NCI-H1930 (cell line): ENCODE measurements at places on chromosomes 5 and 9.
A peak's percentile ranks its signal among the peaks of the same experiment; 100 is the strongest.

GRCh38 chr5:35788724-35789123 is 68.0 kb upstream of the IL7R start:
- DNase-seq, result no peak

GRCh38 chr9:134635351-134636148 is 6.1 kb upstream of the COL5A1 start:
- no peak for DNase-seq

- DNase-seq, result no peak
These were observed 267.7 kb downstream of the DENND1A start for GRCh38 chr9:123662057-123662776.

DNA sequence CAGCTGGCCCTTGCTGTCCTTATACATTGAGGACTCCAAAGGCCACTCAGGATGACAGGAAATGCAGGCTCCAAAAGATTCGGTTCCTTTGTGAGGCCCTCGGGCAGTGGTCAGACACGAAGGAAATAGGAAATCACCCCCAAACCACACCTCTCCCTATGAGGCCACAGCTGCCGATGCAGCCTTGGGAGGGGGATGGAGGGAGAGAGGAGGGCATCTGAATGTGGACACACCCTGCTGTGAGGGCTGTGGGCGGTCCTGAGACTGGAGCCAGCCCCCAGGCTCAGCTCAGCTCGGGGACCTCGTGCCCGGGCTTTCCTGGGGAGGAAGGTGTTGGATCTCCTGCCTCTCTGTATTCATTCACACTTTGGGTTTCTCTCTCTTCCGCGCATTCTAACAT is 2.7 kb upstream of the CLPTM1L start:
- no peak for DNase-seq

DNA sequence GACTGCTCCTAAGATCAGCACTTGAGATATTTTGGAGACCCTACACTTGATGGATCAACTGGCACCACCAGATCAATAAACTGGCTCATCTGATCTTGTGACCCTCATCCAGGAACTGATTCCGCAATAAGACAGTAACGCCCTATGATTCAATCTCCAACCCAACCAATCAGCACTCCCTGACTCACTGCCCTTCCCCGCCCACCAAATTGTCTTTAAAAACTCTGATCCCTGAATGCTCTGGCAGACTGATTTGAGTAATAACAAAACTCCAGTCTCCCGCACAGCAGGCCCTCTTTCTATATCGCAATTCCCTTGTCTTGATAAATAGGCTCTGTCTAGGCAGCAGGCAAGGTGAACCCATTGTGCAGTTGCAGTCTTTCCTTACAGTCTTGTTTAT is 677.0 kb downstream of the LRRC70 start:
- DNase-seq, result no peak

DNA sequence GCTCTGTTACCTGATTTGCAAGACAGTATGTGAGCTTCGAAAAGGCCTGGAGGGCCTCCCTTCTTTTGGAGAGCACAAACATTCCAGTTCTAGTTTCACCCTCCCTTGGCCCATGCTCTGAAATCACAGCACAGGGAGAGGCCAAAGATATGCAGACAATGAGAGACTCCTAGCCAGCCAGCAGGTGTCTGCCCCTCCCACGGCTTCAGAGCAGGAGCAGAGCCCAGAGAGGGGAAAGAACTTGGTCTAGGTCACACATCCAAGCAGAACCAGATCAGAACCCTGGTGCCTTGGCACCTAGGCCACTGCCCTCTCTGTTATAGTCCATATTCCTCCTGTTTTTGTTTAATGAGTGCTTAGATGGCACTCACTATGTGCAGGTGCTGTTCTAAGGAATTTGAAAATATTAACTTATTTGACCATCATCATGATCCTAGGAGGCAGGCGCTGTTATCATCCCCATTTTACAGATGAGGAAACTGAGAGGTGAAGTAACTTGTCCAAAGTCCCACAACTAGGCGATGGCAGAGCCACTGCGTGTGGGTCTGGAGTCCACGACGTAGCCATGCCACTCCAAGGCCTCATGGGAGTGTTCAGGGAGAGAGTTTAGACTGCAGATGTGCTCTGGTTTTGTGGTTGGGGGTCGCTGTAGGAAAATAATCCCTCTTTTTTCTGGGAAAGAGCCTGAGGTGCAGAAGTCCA is 27.2 kb downstream of the TMOD1 start:
- DNase-seq, result no peak

DNA sequence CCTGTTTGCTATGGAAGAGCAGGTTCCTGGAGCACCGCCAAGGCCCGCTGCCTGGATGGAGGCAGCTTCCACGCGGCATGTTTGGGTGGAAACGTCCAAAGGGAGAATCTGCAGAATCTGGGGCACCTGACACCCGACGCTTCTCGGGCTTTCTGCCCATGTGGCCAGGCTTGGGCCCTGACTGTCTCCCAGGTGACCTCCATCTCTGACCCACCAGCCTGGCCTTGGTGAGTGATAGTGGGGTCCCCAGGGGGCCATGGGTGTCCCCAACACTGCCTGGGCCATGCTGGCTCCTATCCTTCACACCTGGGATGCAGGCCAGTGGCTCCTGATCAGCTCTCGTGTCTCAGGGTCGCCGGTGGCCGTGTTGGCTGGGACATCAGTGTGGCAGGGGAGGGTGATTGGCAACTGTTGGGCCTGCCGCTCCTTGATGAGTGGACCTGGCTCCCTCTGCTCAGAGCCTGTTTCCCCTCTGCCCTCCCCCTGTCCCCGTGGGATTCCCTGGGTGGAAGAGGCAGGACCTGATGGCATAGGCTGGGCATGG is 34.0 kb downstream of the GLT6D1 start:
- no peak for DNase-seq

DNA sequence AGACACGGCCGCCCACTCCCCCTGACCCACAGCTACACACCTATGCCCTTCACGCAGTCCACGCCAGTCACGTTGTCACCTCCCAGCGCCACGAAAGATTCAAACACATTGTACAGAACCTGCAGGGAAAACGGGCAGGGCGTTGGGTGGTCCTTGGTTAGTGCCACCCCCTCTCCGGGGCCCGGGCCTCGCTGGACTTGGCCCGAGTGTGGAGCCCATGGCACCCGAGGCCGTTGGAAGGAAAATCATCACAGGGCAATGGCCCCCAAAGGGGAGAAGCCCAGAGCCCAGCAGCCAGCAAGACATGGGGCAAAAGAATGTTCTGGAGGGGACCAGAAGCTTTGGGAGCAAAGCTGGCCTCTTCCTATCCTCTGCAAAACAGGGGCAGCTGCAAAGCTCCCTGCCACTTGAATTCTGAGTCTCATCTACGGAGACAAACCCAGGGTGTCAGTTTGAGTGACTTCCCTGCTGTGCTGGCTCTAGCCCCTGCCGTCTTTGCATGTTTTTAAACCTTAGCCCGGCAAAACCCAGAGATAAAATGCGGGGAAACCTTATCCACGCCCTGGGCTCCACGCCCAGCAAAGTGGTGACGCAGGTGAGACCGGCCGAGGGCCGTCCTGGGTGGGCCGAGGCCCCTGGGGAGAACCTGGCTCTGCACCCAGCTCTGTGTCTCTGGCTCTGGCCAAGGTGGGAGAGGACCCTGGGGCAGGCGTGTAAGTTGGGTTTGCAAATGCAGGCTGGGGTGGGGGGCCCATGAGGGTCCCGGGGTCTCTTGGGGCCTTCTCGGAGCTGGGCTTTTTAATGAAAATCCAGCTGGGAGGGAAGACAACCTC is 38.9 kb downstream of the SLC9A3 start:
- no peak for DNase-seq

DNA sequence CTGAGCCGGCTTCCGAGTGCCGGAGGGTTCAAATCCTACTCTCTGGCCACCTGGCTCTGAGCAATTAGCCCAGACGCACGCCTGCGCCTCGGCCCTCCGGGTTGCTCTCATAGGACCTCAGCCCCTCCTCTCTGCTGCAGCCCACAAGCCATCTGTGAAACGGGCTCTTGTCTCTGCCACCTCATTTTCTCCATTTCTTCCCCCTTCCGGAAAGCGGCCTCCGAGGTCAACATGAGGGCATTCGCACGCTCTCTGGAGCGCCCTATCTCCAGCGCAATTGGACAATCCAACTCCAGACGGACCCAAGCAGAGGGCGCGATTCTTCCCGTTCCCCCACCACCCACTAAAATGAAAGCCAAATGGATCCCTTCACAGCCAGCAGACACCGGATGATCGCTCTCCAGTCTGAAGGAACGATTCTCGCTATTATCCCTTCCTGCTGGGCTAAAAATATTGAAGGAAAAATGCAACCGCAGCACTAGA is 41.5 kb downstream of the VAV2 start:
- DNase-seq, result no peak

DNA sequence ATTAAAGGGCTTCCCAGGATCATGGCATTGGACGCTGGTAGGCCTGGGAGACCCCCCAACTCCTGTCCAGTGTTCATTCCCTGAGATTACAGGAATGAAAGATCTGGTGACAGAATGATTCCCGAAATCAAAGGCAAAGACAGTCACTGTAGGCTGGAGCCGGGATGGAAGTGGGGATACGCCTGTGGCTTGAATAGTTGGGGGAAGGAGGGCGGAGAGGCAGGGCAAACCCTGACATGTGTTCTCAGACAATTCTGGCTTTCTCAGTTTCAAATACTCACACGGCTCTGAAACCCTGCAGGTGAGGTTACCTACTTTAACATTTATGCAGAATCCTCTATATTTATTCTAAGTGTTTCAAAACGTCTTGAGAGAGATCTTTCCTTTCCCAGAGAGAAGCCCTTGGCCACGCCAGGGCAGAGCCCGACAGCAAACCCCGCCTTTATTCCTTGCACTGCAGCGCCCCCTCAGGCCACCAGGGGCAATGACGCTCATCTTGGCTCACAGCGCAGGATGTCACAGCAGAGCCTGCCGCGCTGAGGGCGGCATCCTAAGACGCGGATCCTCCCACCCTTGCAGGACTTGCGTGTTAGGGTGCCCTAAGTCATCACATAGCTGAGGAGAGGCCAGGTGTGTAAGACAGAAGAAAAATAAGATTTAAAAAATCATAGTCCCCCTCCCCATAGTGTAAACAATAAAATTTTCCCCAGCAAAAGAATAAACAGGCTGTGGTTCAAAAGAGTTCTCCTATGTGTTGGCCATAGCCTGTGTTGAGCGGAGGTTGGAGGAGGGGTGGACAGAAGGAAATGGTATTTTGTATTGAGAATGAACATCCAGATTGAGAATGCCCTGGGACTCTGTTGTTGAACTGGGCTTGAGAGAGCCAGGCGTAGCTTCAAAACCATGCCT is 284.5 kb downstream of the NTRK2 start:
- peak; percentile 83 for DNase-seq

DNA sequence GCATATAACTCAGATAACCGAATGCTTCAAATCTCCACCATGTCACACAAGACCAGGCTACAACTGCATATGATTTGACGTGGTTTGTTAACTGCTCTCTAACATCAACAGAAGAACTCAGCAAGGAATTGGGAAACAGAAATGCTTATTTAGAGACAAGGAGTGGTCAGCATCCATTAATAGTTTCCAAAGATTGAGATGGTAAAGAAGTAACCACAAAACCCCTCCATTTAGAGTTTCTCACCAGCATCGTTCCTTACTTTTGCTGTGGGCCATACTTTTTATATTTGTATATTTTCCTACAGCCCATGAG is 25.2 kb downstream of the DPYSL3 start:
- no peak for DNase-seq

GRCh38 chr5:77628840-77629508 is 9.5 kb downstream of the OTP start:
- peak; percentile 35 for DNase-seq

GRCh38 chr5:166719991-166720390 is 1571.5 kb upstream of the WWC1 start:
- DNase-seq, result no peak

- DNase-seq, result no peak
These were observed 49.1 kb downstream of the SUSD1 start for GRCh38 chr9:112125951-112126388.
